GM04503 (cell line): ENCODE measurements at places on chromosomes 6 and 20.
A peak's percentile ranks its signal among the peaks of the same experiment; 100 is the strongest.

DNA sequence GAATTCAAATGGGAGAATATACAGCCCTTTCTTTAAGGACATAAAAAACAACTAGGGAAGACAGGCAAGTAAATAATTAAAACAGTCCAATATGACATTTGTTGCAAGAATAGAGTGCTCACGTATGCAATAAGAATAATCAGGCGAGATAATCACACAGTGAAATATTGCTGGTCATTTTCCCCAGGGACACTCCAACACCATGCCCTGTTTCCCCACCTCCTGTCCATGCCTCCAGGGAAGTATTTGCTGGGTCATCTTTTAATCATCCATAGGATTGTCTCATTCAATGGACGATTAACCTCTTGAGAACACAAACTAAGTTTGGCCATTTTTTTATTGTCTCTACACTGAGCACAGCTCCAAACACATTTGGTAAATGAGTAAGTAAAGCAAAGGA, 472.9 kb downstream of the C6orf118 start:
- no peak for DNase-seq

DNA sequence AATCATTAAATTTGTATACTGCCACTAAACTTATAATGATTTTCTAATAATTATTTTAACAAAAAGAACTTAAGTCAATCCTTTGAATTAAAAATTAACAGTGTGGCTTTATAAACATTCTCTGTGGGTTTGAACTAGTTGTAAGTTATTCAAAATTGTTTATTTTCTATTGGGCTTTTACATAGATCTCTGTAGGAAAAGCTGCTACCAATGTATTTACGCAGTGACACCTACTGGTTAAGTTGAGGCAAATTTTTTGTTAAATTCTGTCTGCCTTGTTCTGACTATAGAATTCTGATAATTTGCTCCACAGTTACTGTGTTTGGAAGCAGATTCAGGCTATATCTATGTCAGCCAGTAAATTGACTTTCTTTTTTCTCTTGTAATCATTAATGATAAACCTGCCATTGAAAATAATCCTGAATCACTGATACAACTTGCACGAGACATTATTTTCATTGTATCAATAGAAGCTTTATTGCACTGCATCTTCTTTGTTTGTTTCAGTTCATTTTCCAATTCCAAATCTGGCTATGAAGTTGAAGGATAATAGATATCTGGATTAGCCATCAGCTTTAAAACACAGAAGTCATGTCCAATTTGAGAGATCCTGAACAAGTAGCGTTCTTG, 66.0 kb upstream of the UTRN start:
- DNase-seq = no peak

GRCh38 chr6:127894051-127894450, 6.8 kb downstream of the THEMIS start:
- no peak for DNase-seq

GRCh38 chr6:162525181-162525580, 202.4 kb downstream of the PRKN start:
- DNase-seq = no peak

DNA sequence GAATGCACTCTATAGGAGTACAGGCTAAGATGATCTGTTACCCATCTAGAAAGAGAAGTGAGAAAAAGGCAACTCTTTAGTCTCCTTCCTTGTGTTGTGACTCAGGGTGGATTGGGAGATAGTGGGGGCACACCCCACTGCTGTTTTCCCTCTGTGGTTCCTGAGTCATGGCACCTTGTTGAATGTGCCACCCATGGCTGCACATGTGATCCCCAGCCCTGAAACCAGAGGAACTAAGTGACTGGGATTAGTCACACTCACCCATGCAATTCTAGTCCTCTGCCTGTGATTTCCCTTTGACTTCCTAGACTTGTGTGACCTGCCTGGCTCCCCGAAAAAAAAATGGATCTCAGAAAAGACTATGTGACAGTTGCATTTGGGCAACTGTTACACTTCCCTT, 48.6 kb upstream of the HTR1B start:
- no peak for DNase-seq

DNA sequence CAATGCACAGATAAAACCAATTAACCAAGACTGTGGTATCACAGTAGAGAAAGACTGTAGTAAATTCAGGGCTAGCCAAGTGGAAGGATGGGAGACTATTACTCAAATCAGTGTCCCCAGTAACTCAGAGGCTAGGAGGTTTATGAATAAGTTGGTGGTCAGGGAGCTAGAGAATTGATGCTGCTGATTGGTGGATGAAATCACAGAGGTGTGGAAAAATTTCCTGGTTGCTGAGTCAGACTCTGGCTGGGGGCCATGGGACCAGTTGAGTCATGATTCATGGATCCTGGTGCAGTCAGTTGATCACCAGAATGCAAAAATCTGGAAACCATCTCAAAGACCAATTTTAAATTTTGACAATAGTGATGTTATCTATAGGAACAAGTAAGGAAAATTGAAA, 555.9 kb downstream of the C6orf118 start:
- no peak for DNase-seq

DNA sequence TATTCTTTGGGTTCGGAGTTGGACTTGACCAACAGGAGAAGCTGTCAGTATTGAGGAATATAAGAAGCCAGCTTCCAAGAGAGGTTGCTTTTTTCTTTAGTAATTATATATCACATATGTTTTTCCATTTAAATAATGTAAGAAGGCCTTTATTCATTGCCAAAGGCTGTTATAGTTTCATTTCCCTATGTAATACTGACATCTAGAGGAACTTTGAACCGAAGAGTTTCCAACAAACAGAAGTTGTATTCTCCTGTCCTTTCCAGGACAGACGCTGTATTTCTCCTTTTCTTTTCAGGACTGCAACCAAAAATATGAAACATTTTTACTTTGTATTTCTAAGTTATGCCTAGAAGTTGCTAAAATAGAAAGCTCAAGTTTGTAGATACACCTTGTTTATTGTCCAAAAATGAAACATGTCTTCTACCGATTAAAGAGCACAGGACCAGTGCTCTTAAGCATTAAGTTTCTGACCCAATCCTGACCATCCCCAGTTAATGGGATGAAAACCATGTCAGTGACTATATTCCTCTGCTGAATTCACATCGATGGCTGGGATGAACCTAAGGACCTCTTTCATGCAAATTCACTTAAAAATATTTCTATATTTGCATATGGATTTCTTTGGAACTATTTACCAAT, 55.1 kb downstream of the MYLK4 start:
- DNase-seq = no peak

DNA sequence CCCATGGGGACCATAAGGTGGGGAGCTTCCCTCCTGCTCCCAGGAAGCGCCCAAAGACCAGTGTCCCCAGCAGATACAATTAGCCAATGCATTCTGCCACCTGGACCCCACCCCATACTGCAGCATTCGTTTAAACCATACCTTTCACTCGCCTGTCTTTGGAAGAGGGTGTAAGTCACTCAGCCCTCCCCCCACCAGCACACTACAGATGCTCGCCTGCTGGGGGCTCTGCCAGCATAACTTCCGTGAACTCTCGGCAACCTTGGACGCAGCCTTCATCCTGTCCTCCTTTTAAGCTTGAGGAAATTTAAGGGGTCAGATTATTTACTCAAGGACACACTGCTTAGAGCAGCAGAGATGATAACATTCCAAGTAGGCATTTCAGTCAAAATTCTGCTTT, 94.4 kb upstream of the NAA20 start:
- no peak for DNase-seq

DNA sequence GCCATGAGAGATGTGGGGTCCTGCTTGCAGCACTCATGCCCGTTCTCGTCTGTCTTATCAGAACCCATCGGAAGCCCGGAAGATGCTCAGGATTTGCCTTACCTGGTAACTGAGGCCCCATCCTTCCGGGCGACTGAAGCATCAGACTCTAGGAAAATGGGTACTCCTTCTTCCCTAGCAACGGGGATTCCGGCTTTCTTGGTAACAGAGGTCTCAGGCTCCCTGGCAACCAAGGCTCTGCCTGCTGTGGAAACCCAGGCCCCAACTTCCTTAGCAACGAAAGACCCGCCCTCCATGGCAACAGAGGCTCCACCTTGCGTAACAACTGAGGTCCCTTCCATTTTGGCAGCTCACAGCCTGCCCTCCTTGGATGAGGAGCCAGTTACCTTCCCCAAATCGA, 8.3 kb downstream of the PI16 start:
- DNase-seq = no peak

- DNase-seq = no peak
Measured at GRCh38 chr6:55654445-55654844, 75.5 kb upstream of the HMGCLL1 start.

GRCh38 chr20:32449057-32449889, 91.1 kb downstream of the ASXL1 start:
- DNase-seq = no peak

DNA sequence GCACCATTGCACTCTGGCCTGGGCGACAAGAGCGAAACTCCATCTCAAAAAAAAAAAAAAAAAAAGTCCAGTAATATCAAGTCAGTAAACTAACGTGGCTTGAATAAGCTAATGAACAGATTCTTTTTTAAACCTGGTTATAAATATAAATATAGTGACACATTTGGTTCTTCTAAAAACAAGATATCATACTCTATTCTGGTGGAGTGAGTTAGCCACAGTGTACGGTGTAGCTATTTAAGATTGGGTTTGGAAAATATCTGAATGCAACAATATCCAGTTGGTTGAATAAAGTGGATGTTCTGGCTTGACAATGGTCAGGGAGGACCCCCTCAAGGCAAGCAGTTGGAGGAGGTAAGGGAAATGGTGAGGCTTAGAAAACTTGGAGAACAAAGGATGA, 5.9 kb upstream of the DEK start:
- DNase-seq = no peak

- DNase-seq = peak; percentile 21
Measured at GRCh38 chr6:33197431-33198048, 2.9 kb downstream of the RXRB start.

- no peak for DNase-seq
Measured at GRCh38 chr6:12963567-12963966, 247.0 kb downstream of the PHACTR1 start.

GRCh38 chr20:24862186-24862585, 86.9 kb upstream of the CST7 start:
- DNase-seq = no peak
